ENCODE measurements at places on chromosomes 5 and 9. TPM values are rescaled to one million over a fixed set of nuclear protein-coding genes. Genes with fewer than 3 reads are reported as not detected.

ARID3C gene
- polyA plus RNA-seq, result not detected

DNA sequence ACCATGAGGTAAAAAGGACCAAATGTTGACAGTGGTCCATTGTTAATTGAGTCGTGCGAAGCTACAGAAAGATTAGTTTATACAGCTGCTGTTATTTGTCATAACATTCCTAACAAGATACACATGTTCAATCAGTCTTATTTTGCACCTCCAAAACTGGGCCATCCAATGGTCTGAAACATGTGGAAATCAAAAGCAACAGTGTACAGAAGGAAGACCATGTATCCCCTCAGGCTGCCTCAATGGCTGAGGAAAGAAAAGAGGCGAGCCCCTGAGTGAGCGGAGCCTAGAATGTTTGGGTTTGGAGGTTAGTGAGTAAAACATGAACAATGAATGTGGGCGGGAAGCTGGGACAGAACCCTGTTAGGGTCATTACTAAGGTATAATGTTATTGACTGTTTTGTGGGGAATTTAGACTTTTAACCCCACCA lies 35.6 kb downstream of the NFIB start:
- DNase-seq, result no peak

DNA sequence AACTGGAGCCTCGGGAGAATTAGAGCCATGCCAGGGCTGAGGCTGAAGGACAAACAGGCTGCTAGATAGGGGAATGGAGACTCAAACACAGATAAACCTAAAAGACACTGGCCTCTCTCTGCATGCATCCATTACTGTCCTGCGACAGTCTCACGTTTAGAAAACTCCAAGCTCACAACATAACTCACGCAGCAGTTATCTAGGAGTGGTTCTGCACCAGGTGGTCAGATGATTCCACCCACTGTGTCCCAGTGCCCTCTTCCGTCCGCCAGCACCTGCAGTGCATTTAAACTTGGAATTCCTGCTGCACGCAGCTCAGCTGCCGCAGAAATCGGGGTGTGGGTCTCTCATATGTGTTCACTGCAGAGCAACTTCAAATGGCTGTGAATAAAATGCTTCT lies 272.6 kb upstream of the IRX2 start:
- no peak for DNase-seq

- no peak for DNase-seq
Measured at GRCh38 chr9:109893241-109893640, 113.2 kb downstream of the PALM2AKAP2 start.

C5 gene
- polyA plus RNA-seq, result 5.4 TPM

Measured in aorta (tissue), 5 donors.